ENCODE measurements at places on chromosomes 3 and 15.

GRCh38 chr3:64048631-64049061 lies 25.4 kb upstream of the PSMD6 start:
- peak; percentile 61 for DNase-seq

DNA sequence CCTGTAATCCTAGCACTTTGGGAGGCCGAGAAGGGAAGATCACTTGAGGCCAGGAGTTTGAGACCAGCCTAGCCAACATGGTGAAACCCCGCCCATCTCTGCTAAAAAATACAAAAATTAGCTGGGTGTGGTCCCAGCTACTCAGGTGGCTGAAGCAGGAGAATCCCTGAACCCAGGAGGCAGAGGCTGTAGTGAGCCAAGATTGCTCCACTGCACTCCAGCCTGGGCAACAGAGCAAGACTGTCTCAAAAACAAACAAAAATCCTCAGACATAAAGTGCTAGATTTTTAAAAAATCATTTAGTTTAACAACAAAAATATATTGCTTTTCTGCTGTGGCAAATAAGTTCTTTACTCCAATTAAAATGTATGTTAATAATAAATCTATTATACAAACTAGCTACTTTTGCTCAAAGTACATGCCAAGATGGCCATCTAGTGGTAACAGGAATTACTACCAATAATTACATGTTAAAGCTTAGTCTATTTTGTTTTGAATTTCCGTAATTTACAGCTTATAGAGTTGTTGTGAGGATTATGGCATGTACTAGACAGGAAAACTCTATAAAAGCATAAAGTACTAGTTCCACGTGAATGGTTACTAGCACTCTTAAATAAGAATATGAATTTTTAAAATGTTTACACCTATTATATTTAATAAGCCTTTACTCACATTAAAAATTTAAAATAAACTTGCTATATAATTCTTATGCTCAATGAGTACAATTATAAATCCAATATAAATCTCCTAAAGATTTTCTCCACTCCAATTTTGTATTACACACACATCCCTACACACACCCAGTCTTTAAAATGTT lies 39.0 kb downstream of the GABPB1 start:
- no peak for DNase-seq

DNA sequence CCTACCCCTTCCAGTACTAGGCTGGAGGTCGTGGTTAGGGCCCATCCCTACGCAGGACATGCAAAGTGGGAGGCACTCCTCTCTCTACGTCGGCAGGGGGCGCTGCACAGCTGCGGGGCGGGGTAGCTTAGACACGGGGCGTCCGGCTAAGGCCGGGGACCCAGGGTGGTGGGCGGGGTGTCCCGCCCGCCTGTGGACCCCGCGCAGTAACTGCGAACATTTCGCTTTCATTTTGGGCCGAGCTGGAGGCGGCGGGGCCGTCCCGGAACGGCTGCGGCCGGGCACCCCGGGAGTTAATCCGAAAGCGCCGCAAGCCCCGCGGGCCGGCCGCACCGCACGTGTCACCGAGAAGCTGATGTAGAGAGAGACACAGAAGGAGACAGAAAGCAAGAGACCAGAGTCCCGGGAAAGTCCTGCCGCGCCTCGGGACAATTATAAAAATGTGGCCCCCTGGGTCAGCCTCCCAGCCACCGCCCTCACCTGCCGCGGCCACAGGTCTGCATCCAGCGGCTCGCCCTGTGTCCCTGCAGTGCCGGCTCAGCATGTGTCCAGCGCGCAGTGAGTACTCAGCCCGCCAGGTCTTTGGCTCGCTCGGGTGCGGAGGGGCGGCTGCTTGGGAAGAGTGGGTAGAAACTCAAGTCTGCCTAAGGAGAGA lies at the start of gene IL12A:
Gene IL12A (plus strand): TSS at position 219 of the 655 bp plus-strand sequence.
- no peak for DNase-seq

GRCh38 chr3:54206874-54207273 lies 84.5 kb downstream of the CACNA2D3 start:
- DNase-seq = no peak

DNA sequence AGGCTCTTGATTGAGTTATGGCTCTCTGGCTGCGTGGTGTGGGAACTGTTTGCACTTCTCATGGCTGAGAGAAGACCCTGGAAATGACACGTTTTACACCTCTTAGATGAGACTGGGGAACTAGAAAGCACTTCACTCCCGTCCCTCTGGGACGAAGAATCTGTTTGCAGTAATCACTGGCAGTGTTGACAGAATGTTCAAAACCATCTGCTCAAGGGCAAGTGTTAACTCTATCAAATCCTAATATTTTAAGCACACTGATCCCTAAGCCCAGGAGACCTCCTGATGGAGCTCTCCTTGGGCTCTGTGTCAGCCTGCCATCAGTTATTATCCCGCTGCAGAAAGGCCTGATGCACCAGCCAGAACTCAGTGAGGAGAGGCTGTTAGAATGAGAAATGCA lies 323.8 kb upstream of the DNAJC19 start:
- no peak for DNase-seq

All from GM04503 (cell line).